ENCODE measurements at places on chromosomes 13 and 19.

GRCh38 chr19:33285441-33285927, 16.9 kb downstream of the CEBPA start:
- DNase-seq, result no peak

DNA sequence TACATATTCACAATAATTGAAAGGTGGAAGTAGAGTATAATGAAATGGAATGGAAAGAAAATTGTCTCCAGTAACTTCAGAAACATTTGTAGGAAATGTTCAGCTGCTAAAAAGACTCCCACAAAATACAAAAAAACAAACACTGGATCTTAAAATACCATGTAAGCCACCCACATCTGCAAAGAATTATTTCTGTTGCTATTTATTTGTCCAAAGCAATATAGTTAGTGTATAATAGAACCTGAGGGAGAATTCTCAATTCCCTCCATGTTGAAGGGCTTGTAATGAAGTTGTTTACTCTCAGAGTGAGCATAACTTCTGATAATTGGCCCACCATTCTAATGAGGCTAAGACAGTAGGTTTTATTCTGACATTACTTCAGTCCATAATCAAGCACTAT, 37.4 kb upstream of the KLF12 start:
- no peak for DNase-seq

DNA sequence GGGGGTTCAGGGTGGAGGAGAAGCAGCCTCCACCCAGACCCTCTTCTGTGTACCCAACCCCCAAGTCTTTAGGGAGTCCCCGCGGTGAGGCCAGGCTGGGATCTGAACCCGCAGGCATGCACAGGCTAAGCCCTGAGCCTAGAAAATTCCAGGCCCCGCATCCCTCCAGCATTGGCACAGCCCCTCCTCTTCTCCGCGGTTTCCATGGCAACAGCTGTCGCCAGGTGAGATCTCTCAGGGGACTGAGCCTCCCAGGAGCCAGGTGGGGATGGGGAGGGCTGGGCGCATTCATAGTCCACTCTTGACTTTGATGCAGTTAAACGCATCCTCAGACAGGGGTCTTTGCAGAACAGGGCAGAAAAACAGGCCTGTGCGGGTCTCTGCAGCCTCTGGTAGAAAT, 48.3 kb upstream of the USP29 start:
- no peak for DNase-seq

DNA sequence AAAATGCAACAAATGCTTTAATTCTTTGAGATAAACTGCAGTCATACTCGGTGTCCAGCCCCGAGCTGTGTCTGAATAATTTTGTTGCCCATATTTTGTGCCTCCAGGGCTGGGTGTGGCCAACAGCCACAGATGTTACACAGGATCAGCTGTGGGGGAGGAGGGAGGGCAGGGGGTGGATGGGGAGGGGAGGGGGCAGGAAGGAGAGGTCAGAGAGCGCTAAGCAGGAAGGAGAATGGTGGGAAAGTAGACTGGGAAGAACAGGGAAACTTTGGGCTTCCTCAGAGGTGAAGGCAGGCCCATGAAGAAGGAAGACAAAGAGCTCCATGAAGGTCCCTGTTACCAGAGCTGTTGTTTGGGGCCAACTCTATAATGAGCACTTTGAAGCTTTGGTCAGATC, 295.8 kb downstream of the COG6 start:
- no peak for DNase-seq

GRCh38 chr13:106786006-106786563, 218.1 kb upstream of the ARGLU1 start:
- no peak for DNase-seq

GRCh38 chr13:91323349-91323748, 24.1 kb upstream of the MIR17HG start:
- no peak for DNase-seq

GRCh38 chr19:19423322-19423721, 17.8 kb downstream of the GATAD2A start:
- DNase-seq, result no peak

DNA sequence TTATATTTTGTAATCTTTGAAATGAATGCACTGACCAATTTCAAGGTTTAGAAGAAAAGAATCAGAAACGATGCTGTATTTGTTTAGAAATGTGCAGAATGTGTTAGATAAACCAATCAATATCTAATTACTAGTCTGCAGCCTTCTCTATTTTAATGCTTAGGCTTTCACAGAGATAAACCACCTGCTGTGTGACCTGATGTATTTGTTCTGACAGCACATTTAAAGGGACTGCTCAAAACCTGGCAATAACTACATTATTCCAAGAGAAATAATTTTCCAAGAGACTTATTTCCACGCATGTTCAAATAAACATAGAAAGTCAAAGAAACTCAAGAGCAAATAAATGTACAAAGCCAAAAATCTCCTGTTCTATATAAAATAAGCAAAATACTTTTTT, 641.6 kb upstream of the PCDH20 start:
- DNase-seq, result no peak
